ENCODE measurements at places on chromosomes 4 and X.

DNA sequence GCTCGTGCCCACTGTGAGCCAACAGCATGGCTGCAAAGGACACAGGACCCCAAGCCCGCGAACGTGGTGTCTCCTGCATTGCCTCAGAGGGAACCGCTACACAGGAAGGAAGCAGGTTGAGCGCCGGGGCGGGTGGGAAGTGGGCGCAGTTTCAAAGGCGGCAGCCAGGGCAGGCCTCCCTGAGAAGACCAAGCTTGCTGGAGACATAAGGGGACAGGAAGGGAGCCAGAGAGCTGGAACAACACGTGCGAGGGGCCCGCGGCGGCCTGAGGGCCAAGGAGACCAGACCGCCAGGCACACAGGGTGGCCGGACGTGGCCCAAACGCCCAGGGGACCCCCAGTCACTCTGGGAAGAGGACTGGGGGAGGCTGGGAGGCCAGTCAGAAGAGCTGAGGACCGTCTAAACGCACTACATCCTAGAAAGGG lies 32.0 kb downstream of the CTBP1 start:
- DNase-seq = peak; percentile 45

DNA sequence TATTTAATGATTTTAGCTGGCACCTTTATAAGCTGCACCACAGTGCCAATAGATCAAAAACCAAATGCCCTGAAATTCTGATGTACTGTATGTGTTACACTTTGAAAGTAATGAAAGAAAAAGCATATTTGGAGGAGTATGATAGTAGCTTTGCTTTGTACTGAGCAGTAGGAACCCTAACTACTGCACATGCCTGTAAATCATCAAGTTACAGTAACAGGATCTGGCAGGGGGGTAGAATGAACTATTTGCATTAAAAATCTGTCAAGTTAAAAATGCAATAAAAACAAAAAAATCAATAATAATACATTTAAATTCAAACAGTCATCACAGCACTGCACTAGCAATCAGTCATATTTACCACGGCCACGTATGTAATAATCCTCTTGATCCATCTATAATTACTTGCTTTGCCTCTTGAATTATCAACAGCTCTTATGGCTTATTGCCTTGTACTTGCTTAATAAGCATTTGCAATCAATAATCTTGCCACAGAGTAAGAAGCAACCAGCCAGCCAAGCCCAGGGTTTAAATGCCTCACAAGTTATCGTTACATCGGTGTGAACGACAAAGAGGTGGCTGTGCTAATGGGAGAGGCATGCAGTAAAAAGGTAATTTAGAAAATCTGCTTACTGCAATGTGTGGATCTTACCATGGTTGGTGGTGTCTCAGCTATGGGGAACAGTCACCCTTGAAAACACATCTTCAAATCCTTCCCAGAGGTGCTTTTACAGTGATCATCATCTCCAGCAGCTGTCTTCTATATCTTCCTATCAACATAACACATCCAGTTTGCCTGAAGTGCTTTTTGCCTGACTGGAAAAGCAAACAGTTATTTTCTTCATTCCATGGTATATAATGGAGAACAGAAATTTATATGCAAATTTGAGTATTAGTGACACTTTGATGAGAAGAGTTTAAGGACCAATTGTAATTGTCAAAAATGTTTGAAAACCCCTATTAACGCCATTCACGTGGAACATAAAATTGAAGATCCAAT lies 1812.1 kb upstream of the ADGRL3 start:
- no peak for DNase-seq

- no peak for DNase-seq
Measured at GRCh38 chrX:72621625-72622485, 49.2 kb upstream of the HDAC8 start.

DNA sequence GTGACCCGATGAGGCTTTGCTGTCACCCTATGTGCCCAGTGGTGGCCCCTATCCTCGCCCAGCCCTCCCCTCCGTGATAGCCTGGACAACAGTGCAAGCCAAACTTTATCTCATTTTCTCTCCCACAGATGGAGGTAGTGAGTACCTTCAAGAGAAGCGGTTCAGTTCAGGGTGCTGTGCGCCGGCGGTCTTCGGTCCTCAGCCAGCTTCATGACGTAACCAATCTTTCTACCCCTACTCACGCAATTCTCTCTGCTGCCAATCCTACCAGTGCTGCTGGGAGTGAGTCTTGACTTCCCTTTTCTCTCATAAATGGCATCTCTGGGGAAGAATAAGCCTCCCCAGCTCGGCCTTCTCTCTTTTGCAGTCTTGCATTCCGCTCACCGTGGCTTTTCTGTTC lies 29.5 kb downstream of the CCNQ start:
- DNase-seq = no peak

DNA sequence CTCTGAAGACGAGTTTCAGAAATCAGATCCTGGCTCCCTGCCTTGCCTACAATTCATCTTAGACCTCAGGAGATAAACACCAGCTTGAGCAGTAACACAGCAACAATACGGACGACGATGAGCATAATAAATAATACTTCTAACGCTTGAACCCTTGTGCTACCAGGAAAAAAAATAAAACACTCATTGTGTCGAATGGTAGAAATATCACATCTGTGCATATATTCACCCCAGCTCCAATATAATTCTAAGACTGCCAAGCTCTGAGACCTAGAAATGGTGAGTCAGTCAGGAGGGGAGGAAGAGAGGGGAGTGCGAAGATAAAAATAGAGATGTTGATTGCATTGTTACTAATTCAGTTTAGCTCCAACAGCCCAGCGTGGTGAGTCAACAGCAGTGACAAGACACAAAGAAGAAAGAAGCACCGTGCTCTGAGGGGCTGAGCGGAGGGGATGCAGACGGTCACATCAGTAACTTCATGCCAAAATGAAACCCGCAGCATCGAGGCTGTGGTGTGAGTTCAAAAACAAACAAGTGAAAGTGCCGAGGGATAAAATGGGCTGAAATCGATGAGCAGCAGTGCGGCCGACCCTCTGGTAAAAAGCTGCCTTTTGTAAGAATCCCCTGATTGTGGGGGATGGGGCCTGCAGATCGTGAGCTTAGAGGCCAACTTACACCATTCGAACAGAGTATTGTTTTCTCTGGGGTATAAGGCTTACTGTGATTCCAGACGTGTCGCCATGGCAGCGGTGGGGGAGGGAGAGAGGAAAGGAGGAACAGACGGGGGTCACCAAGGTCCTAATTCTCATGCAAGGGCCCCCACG lies 150.4 kb downstream of the MGST2 start:
- DNase-seq = no peak

- no peak for DNase-seq
Measured at GRCh38 chr4:95637043-95637600, 88.3 kb upstream of the UNC5C start.

DNA sequence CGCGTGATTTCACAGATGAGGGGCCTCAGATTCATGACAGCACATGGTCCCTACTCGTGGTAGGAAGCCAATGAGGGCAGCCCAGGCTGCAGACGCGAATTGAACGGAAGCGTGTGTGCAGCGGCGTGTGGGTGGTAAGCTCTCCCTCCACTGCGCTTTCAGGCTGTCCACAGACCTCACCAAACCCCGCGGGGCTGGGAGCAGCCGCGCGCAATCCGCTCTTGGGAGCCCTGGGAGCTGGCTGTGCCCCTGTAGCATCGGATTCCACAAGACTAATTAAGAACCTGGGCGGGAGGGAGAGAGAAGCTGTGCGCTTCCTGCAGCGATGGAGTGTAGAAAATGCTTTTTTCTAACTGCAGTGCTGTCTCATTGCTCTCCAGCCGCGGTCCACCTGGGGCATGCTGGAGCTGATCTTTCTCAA lies 134.9 kb downstream of the STOX2 start:
- no peak for DNase-seq

- DNase-seq = no peak
Measured at GRCh38 chrX:531611-531936, 99.0 kb upstream of the SHOX start.

DNA sequence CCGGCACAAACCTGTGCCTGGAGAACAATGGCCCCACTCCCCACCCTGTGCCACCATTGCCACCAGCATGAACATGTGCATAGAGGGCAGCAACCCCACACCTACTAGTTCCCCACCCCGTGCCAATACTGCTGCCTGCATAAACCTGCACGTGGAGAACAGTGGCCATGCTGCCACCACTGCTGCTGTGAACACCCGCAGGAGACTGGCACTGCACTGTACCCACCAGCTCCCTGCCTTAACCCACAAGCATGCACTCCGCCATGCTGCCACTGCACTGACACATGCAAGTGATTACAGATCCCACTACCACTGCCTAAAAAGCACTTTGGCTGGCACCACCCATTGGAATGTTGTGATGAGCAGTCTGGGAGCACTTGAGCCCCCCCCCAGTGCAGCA lies 77.3 kb downstream of the NAA11 start:
- DNase-seq = no peak

DNA sequence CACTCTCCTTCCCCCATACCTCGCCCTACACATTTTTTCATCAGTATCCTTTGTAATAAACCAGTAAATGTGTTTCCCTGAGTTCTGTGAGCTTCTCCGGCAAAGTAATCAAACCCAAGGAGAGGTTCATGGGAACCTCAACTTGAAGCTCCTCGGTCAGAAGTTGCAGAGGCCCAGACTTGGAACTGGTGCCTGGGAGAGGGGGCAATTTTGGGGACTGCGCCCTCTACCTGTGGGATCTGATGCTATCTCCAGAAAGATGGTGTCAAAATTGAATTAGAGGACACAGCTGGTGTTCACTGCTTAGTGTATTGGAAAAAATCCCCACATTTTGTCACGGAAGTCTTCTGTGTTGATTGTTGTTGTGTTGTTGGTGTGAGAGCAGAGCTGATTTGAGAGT lies 70.6 kb downstream of the ATP11C start:
- no peak for DNase-seq

GRCh38 chr4:169238445-169238844 lies 32.3 kb downstream of the SH3RF1 start:
- DNase-seq = no peak

DNA sequence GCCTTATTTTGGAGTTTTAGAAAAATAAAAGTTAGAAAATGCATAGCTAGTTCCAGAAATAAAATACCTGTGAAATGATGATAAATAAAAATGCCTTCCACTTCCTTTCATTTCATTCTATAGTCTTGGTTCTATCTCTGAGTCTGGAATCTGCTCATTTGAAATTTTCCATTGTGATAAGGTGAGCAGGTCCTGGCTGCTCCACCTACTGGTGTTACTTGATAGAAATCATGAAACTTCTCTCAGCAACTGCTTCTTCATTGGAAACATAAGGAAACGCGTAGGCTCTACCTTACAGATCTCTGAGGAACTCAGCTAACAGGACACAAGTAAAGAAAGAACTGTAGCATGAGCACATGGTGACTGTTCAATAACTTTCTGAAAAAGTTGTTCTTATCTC lies 141.8 kb downstream of the DCHS2 start:
- DNase-seq = no peak

DNA sequence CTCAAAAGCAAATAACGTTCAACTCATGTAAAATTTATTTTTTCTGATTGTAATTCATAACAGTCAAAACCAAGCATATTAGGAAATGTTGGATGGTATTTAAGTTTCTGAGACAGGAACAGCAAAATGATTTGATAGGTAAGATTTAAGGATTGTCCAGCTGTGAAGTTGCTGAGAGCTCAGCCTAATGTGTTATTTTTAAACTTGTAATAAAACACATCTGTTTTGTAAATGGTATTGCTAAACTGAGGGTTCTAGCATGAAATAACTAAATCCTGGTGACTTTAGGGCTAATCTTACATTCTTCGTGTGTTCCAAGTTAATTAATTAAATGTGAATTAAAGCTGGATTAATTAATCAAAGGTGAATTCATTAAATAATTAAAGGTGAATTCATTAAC lies 13.3 kb downstream of the TLR10 start:
- DNase-seq = no peak

DNA sequence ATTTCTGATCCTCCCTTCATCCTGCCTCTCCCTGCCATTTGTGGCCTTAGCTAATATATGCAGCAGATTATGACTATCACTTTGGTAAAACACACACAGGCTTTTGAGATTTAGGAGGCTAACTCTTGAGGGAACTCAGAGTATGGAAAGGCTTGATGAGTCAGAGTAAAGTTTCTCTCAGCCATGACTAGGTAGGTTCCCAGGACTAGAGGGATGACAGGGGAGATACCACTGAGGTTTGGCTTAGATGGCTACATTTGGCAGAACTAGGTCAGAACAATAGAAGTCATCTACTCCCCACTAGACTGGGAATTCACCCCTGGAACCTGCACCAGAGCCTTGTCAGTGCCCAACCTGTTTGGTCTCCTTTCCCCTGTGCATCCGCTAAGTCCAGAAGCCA lies 585.7 kb downstream of the TLL1 start:
- no peak for DNase-seq

- no peak for DNase-seq
Measured at GRCh38 chr4:90078440-90078839, 48.8 kb upstream of the CCSER1 start.
